ENCODE measurements at places on chromosomes 7 and 10.

GRCh38 chr7:41878309-41879295 lies 175.7 kb upstream of the INHBA start:
- DNase-seq, result no peak

DNA sequence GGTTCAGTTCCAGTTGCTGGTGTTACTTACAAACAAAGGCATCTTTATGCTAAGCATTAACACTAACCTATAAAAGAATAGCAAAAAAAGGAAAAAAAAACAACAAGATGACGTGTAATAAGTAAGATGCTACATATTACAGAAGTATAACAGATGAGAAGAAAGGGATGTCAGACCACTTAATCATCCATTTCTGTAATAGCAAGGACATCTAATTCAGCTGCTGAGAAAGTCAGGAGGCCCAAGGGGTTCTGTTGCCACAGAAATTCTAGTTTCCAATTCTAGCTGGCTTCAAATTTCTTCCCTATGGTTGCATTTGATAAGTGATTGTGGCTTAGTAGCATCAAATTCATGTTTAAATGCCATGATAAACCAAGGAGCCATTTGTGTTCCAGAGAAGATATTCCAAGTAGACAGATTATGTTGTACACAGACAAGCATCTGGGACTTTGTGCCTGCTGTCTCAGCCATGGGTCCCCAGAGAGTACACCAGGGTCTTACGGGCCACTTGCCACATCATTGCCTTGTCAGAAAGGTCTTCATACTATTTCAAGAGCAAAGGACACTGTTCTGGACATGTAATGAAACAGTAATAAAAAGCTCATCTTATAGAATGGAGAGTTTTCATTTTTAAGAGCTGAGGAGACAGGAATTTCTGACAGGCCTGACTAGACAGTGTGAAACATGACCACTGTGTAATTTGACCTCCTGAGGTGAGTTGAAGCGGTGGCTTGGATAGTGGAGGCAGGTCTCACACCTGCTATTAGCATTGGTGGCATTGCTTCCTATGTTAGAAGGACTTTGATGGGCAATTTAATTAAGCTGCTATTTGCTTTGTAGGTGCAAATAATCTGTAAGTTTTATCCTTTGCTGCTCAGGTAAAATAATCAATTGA lies 4.2 kb upstream of the ASB4 start:
- no peak for DNase-seq

DNA sequence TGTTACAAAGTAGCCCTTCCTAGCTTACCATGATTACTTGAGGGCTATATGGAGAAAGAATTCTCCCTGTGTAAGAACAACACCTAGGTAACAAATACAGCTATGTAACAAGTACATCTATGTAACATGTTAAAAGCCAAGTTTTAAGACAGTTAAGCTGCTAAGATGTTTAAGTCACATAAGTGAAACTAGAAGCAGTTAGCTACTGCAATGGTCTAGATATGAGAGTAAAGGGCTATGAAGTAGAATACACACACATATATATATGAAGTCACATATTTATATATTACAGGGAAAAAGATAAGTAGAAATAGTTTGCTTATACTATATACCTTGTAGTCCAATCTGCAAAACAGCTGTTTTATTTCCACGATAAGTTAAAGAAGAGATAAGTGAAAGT lies 14.4 kb downstream of the POT1 start:
- DNase-seq, result no peak

DNA sequence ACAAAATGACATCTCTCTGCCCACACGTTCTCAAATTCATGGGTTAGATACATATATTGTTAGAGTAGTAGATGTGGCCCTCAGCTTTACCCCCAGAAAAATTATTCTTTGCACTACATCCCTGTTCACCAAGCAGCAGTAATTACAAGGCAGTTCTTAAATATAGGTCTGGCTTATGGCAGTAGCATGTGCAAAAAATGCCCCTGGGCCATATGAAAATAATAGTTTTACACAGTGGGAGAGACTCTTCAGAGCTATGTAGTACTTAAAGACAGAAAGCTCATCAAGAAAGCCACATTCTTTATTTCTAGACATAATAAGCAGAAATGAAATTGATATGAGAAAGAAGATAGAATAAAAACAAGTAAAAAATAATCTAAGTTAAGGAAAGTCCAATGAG lies 196.3 kb upstream of the FOXP2 start:
- no peak for DNase-seq

- DNase-seq, result peak; percentile 83
Observed at GRCh38 chr10:101840741-101841453, 2.7 kb downstream of the KCNIP2 start.

- no peak for DNase-seq
Observed at GRCh38 chr7:37100735-37101331, 347.8 kb downstream of the ELMO1 start.

DNA sequence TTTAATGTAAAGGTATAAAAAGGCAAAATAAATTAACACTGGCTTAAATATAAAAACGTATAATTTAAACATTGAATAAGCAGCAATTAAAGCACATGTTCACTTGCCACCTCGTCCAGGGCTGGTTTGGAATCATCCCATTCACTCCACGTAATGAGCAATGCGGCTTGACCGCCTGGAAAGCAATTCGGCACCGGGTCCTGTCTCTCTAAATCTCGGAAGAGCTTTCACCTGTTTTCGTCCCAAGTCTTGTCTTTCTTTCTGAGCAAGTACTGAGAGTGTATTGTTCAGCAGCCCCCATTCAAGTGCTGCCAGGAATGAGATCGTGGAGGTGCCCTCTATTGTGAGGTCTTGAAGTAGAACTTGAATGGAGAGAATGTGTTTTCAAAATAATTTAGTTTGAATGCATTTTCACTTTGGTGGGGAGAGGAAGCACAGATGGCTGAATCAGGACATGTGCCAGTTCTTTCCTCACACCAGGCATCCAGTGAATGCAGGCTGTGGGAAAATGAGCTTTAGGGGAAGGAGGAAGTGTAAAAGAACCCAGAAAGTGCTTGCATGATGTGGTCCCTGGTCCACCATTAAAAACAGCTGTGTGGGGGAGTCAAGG lies 515.2 kb downstream of the REEP3 start:
- DNase-seq, result no peak

DNA sequence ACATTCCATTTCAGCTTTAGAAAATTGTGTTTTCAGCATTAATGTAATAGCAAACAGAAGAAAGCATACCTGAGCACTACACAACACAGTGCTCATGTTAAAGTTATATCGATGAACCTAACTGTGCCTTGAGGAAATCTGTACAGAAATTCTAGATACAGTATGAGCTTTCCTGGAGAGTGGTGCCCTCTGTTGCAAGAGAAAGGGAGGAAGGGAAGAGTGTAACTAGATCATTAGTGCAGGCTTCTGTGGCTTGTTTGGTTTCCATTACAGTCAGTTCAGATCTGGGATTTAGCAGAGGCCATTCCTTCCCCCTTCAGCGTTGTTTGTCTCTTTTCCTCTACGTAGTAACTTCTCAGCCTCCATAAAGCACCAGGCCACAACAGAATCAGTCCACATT lies 139.7 kb downstream of the HTR7 start:
- no peak for DNase-seq

- DNase-seq, result no peak
Observed at GRCh38 chr7:96179341-96179740, 142.6 kb downstream of the SLC25A13 start.

GRCh38 chr10:69409968-69410367 lies 6.8 kb downstream of the TACR2 start:
- DNase-seq, result no peak

DNA sequence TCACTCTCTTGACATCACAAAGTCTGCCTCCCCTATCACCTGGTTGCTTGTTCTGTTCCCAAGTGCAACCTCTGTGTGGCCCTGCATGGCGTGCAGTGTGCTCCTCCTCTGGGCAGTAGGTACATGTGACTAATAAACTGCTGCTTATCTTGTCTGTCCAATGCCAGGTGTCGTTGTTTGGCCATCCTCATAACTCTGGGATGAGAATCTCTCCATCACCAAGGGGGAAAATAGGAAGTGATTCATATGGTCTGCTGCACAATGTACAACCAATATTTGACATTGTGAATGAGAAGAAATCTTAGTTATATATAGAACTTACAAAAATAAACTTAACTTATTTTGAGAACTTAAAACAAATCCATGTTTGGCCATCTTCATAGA lies 135.2 kb downstream of the INHBA start:
- DNase-seq, result no peak

GRCh38 chr7:45915606-45916005 lies 5.5 kb downstream of the IGFBP3 start:
- DNase-seq, result no peak

DNA sequence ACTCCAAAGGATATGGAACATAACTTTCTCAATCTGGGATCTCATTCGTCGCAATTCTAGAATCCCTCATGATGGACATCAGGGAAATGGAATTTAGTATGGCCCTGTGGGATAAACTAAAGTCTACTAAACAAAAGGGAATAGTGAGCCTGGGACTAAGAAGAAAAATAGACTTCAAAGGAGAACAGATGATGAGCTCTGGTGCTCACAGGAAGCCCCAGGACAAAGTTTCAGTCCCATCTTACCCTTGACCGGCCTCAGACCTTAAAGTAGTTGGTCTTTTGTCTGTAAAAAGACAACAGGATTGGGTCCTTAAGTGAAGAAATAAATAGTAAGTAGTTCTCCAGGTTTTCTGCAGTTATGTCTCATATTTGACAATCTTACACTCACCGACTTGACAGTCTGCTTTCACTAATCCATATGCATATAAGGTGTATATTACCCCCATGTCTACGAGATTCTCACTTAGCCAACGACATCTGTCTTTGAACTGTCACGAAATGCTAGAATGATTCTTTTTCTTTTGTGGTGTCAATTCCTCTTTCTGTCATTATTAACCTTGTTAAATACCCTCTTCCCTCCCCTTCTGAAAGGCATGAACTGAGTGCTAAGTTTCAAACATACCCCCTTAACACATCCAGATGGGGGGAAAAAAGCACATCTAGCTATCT lies 10.9 kb upstream of the IKZF1 start:
- DNase-seq, result no peak

DNA sequence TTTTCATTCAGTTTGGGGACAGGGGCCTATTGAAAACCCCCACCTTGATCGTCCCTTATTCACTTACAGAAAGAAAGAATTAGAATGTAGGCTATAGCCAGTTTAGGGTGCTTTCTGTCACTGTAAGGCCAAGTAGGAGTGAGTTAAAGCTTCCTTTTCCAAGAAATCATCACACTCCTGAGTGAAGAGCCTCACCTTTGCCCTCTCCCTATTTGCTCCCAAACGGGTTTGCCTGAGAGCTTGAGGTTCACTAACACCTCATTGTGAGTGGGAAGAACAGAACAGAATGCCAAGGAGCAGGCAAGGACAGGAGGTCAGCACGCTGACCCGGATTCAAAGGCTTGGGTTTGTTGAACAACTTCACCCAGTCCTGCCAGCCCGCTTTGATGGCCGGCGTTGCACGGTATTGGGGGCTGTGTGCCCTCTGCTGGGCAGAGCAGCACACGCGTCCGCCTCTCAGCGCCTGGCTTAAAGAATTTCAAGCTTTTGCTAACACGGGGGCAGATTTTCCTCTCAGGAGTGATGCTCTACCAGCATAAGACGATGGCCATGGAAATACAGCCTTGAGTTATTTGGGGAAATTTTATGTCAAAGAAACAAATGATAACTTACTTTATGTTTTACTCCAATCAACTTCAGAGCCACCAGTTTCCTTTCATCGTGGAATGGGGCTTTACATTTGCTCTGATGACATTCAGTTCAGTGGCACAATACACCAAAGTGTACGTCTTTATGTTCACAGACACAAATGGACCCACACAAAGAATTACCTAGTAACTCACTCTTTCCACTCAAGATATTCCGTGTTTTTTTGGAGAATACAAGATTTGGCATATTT lies 470.0 kb downstream of the SUGCT start:
- peak; percentile 28 for DNase-seq

GRCh38 chr7:104878577-104878976 lies 135.4 kb upstream of the KMT2E start:
- DNase-seq, result no peak

- no peak for DNase-seq
Observed at GRCh38 chr10:110344622-110345021, 39.9 kb upstream of the SMNDC1 start.

DNA sequence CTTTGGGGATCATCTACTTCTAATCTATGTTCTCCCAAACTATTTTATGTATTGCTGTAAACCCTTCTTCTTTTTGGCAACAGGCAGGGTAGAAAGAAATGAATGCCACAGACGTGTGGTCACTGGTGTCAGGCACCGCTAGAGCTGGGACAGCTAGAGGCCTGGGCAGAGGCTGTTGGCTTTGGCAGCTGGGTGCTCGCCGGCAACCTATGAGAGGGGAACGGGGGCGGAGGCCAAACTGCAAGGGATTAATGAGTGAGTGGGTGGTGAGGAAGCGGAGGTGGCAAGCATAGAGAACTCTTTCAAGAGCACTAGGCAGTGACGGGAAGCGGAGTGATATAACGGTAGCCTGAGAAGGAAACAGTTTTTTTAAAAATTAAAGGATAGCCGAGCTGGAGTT lies 78.5 kb downstream of the CREB5 start:
- DNase-seq, result no peak

DNA sequence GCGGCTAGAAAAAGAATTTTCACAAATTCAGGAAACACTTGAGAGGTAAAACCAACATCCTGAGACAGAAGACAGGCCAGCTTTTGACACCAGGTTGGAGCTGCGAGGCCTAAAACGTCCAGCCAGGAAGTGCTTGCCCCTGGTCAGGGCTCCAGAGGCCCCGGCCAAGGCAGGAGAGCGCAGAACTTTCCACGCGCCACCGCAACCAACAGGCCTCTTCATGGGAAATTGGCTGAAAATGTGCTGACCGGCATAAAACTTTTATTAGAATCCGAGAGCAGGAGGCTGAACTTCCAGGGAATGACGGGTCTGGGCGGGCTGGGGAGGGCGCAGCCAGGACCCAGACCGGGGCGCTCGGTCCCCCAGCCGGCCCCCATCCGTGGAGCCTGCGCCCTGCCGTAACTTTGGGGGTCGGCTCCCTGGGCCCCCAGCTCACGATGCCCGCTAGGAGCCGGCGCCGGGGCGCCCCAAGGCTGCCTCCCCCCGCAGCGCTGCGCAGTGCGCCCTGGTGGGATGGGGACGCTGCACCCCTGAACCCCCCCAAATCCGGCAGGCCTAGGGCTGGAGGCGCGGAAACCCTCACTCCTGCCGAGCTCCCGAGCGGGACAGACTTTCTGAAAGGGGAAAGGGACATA lies 414.0 kb upstream of the MKI67 start:
- DNase-seq, result no peak

- DNase-seq, result no peak
Observed at GRCh38 chr10:74901301-74901700, 74.9 kb downstream of the KAT6B start.

- DNase-seq, result no peak
Observed at GRCh38 chr7:83161186-83161585, 1.5 kb downstream of the PCLO start.

- DNase-seq, result no peak
Observed at GRCh38 chr10:30364345-30365268, 15.5 kb upstream of the MTPAP start.

DNA sequence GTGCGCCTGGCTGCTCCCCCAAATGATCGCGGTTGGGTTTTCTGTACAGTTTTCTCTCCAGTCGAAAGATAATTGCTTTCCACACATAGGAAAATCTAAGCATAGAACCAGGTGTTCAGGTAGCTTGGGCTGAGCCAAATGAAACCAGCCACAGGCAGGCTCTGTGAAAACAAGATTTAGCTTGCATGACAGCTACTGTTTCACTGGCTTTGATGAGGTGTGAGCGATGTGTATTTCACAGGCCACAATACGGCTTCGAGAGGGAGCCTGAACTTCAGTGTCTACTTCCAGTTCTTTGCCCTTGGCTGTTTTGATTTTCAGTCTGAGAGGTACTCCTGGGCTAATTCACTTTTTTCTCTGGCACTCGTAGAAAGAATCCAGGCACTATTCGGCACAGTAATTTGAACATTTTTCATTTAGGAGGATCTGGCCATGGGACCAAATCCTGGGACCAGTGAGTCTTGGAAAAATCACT lies 110.5 kb downstream of the JCAD start:
- DNase-seq, result no peak

All from activated CD4-positive, CD25-positive, alpha-beta regulatory T cell treated with anti-CD3 and anti-CD28 coated beads, Interleukin-2, amount 50 U/mL, for 72 hours (primary cell).